ENCODE measurements at places on chromosomes 2 and 18.

DNA sequence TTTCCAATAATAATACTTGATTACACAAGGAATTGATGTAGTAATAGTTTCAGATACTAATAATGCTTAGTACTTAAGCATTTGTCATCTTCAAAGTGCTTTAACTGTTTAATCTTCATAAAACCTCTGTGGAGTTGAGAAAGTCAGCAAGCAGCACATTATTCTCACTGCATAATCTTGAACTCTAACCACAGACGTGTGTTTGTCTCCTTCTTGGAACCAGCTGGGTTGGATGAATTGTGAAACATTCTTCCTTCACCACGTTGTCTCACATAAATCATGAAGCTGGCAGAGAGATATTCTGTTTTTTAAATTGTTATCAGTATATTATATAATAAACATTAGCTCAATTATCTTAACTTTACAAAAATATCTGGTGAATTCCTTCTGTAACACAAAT is 55.1 kb upstream of the LDAH start:
- H3K4me3 ChIP-seq: no peak overlapping the region
- peaks cover 28% of the 10 kb centered on the region for H3K27me3 ChIP-seq
- H3K36me3 ChIP-seq: no peaks in the 10 kb centered on the region

DNA sequence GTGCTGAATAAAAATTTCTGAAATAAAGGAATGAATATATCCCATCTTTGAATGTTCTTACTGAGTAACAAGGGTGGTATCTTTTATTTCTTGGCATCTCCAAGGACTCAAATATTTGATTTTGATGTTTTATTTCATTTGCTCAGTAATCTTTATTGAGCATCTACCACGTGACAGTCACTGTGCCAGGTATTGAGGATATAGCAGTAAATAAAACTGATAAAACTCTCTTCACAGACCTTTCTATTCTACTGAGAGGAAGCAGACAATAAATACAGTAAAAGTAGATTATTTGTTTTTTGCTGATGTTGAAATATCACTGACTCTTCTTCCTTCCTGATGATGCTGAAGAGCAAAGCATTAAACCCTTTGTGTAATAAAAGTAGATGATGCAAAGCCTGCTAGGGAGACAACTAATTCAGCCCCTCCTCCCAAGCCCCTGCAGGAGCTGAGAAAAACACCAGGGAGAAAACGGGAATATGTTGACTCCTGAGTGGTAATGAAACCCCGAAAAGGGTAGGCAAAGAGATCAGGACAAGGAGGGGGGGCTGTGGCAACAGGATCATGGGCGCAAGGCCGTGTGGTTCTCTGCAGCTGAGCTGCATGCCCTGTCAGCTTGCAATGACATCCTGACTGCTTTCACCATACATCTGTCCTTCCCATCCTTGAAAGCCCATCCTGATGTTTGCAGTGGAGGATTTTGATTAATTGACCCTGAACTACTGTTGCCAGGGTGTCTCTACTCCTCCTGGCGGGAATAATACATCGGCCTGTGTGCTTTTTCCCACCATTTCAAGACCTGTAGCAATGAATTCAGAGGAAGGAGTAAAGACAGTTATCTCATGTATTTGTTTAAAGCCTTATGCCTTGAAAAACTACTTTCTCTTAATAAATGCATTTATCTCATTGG is 117.4 kb downstream of the EML6 start:
- H3K27me3 ChIP-seq: no peaks in the 10 kb centered on the region
- DNase-seq: no peak
- no peak overlapping the region for H3K4me3 ChIP-seq
- no peak overlapping the region for H3K27ac ChIP-seq
- H3K4me1 ChIP-seq: no peaks in the 10 kb centered on the region

DNA sequence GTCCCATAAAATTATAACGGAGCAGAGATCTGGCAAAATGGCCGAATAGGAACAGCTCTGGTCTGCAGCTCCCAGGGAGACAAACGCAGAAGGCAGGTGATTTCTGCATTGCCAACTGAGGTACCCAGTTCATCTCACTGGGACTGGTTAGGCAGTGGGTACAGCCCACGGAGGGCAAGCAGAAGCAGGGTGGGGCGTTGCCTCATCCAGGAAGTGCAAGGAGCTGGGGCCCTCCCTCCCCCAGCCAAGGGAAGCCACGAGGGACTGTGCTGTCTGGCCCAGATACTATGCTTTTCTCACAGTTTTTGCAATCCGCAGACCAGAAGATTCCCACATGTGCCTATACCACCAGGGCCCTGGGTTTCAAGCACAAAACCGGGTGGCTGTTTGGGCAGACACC is 22.8 kb downstream of the ICA1L start:
- no peak overlapping the region for H3K4me3 ChIP-seq
- DNase-seq: no peak
- no peak overlapping the region for H3K27ac ChIP-seq
- no peaks in the 10 kb centered on the region for H3K27me3 ChIP-seq
- no peaks in the 10 kb centered on the region for H3K36me3 ChIP-seq
- H3K4me1 ChIP-seq: no peaks in the 10 kb centered on the region

GRCh38 chr2:12602661-12603060 is 114.1 kb upstream of the TRIB2 start:
- H3K4me1 ChIP-seq: peaks cover 29% of the 10 kb centered on the region
- no peak overlapping the region for H3K27ac ChIP-seq
- no peaks in the 10 kb centered on the region for H3K36me3 ChIP-seq
- no peak for DNase-seq

GRCh38 chr2:2645162-2645855 is 314.2 kb upstream of the MYT1L start:
- H3K27ac ChIP-seq: no peak overlapping the region
- no peaks in the 10 kb centered on the region for H3K27me3 ChIP-seq
- no peak overlapping the region for H3K4me3 ChIP-seq

DNA sequence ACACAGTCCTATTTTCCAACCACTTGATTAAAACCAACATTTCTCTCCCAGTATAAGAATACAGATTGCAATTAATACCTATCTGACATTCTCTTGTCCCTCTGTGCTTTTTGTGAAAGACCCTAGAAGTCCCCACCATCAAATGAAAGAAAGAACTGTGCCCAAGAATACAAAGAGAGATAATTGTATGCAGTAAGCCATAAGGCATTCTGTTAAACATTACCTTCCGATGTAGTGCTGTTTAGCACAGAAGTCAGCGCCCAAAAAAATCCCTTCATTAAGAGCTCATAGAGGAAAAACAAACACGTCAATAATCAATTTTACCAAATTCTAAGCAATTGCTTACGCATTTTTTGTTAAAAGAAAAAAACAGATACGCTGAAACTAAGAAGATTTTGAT is 41.1 kb downstream of the ZNF516 start:
- H3K27ac ChIP-seq: peak overlapping the region; percentile 69
- H3K36me3 ChIP-seq: peaks cover 4% of the 10 kb centered on the region
- DNase-seq: no peak
- H3K4me3 ChIP-seq: peak overlapping the region; percentile 74

GRCh38 chr18:23648456-23648855 is 14.3 kb downstream of the ANKRD29 start:
- no peak overlapping the region for H3K27ac ChIP-seq
- no peaks in the 10 kb centered on the region for H3K36me3 ChIP-seq
- no peak for DNase-seq
- H3K4me1 ChIP-seq: peaks cover 49% of the 10 kb centered on the region
- no peaks in the 10 kb centered on the region for H3K27me3 ChIP-seq
